ENCODE measurements at places on chromosomes 5 and 9.

GRCh38 chr9:98908897-98909634, 34.6 kb upstream of the COL15A1 start:
- DNase-seq, result no peak

DNA sequence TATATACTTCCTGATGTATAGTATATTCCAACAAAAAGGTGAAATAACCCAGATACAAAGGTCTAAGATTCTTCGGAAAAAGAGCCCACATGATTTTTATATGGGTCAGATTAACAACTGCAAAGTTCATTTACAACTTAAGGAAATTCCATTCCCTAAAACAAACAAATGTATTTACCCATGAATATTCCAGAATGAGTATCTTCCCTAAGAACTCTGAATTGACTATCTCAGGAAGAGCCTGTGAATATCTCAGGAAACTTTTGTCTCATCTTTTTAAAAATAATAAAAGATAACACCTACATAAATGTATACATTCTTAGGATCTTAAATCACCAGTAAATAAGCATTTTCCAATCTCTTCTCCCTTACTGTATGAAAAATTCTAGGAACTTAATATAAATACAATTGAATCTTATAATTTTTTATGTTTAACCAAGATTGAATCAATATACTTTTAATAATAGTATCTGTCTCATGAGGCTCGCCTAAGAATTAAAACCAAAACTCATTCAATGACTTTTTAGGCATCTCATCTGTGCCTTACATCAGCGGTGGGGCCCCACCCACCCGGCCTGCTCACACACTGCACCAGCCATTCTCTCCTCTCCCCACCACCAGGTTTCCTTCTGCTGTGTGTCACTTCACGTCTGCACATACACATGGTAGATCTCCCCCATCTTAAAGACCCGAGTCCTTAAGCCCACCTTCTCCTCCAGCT, 78.1 kb downstream of the RAPGEF1 start:
- peak; percentile 68 for DNase-seq

DNA sequence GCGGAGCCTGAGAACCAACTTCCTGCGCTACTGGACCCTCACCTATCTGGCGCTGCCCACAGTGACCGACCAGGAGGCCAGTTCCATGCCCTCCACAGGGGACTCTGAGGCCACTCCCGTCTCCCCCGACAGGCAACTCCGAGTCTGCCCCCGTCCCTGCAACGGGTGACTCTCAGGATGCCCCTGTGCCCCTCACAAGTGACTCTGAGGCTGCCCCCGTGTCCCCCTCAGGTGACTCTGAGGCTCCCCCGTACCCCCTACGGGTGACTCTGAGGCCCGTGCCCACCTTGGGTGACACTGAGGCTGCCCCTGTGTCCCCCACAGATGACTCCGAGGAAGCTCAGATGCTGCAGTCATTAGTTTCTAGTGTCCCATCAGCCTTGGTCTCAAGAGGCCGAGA, 25.1 kb downstream of the CEL start:
- DNase-seq, result no peak

- DNase-seq, result peak; percentile 12
Observed at GRCh38 chr5:86679529-86679928, 61.8 kb downstream of the COX7C start.

- no peak for DNase-seq
Observed at GRCh38 chr5:119420169-119420568, 32.1 kb upstream of the HSD17B4 start.

GRCh38 chr5:2738156-2738699, 13.2 kb downstream of the IRX2 start:
- no peak for DNase-seq

DNA sequence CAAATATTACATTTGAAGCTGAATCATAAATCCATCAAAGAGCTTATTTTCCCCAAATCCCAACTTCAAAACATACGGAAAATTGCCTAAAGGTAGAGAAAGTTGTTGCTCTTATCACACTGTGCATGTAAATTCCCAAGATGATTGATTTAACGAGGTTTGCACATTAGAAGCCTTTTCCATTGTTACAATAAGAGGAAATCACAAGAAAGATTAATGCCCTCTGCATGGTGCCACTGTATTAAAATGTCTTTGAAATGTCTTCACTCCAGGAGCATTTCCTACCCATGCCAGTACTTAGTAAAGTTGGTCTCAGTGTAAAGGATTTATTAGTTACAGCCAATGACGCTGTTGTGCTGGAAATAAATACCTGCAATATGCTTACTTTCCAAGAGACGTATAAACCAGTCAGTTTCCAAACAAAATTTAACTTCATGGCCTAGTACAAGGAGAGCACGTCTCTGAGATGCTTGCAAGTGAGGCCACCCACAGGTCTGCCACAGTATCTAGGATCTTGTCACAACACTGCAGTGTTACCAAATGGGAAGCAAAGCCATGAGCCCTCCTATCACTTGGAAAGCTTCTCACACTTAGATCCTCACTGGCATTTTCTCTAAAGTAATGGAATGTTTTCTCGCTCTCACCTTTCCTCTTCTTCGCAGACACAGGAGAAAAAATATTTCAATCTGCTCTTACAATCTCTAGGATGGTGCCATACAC, 112.4 kb downstream of the CETN3 start:
- no peak for DNase-seq

- DNase-seq, result no peak
Observed at GRCh38 chr9:124409410-124409809, 5.8 kb downstream of the PSMB7 start.

DNA sequence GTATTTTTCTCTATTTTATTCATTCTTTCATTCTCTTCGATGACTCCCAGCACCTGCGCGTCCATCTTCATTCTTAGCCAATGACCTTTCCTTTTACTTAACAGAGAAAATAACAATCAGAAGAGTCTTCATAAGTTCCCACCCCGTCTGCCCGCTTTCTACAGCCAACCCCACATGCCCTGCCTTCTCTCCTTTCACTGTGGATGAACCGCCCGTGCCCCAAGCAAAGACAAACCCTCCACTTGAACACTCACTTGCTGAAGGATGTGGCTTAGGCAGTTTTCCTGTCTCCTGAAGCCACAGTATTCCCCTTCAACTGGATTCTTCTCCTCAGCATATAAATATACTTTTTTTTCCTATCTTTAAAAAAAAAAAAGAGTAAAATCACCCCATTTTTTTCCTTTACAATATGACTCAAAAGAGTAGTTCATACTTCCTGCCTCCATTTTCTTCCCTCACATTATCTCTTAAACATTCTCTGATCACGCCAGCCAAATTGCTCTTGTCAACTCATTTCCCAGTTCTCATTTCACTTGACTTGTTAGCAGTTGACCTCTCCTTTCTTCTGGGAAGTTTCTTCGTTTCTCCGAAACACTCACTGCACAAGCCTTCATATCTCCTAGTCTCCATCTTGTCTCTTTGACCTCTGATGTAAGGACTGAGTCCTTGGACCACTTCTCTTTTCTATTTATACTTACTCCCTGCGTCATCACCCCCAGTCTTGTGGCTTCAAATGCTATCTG, 11.1 kb downstream of the NIPSNAP3B start:
- peak; percentile 27 for DNase-seq

GRCh38 chr9:125525921-125526631, 180.9 kb downstream of the MAPKAP1 start:
- DNase-seq, result no peak

GRCh38 chr9:91741522-91741921, 208.5 kb downstream of the ROR2 start:
- DNase-seq, result no peak

DNA sequence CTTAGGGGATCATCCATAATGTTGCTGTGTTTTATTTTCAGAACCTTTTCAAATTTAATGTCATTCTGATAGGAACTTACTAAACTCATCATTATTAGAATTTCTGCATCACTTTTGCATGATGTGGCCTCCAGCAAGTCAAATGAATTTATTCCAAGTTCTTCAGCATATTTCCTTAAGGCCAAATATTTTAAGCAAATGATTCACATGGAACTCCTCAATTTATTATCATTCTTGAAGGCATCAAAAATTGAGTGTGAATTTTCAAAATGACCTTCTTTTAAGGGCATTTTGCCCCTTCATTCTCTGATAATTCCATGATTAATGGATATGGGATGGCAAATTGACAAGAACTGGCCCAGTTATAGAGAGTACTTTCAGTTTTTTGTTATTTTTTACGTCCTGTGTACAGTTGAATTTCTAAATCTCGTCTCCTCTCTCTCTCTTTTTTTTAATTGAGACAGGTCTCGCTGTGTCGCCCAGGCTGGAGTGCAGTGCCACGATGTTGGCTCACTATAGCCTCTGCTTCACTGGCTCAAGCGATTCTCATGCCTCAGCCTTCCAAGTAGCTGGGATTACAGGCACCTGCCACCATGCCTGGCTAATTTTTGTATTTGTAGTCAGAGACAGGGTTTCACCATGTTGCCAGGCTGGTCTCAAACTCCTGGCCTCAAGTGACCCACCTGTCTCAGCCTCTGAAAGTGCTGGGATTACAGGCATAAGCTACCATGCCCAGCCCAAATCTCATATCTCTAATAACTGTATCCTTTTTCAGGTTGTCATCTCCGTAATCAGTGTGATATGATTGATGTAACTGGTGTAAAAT, 29.1 kb downstream of the GPR21 start:
- DNase-seq, result no peak

DNA sequence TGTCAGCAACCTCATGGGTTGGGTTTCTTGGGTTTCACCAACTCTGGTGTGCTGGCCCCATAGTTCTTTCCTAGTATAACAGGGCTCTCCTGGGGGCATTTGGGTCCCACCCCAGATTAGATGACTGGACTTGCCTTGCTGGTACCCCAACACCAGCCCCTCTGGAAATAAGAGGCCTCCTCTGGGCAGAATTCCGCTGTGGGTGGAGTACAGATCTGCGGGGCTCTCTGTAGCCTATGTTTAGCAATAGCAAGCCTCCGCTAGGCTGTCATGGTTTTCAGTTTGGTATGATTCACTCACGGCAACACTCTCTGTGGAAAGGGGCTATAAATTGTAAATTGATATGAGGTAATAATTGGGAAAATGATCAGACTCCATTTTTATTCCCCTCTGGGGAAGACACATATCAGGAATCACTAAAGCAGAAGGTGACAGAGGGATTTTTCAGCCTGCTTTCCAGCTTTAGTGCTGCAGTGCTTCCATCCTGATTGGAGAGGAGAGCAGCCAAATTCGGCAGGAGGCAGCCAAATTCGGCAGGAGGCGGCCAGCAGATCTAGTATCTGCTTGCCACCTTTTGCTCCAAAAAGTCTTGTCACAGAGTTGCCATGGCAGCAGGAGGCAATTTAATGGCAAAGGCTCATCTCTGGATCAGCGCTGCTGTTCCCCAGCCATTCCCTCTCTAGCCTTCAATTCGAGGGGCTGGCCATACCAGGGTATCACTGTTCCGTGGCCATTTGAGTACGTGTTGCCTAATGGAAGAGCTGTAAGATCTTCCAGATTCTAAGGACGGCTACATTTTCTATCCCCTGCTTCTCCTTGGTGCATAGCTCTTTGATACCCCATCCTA, 84.6 kb downstream of the SLC44A1 start:
- no peak for DNase-seq

DNA sequence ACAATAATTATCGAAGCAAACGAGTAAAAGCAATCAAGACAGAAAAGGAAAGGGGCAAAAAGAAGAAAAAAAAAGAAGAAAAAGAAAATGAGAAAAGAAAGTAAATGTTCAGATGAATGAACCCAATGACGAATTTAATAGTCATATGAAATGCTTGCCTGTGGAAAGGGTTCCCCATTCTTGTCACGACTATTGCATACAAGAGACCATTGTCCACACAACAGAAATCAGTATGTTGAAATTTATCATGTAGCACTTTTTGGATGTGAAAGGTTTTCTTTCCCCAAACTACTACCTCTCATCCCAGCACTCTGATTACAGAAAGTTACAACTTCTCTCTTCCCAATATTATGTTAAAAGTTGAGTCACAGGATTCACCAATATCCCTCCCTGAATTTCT, 162.4 kb downstream of the ZDHHC21 start:
- no peak for DNase-seq

DNA sequence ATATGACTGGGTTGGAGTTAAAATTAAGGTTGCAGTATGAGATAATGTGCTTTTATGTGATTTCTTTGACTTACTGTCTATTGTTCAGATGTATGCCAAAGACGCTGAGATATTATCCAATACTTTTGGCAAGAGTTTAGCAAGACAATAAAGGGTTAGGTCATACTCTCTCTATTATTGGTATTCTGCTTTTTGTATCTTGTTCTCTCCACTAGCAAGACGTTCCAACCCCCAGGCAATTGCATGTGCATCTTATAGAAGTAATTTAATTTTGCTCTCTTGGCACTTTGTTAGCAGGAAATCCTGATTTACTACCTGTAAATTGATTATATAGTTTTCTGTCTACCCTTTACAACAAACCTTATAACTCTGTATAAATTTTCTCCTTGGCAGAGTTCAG, 1093.6 kb downstream of the CDH9 start:
- DNase-seq, result no peak

DNA sequence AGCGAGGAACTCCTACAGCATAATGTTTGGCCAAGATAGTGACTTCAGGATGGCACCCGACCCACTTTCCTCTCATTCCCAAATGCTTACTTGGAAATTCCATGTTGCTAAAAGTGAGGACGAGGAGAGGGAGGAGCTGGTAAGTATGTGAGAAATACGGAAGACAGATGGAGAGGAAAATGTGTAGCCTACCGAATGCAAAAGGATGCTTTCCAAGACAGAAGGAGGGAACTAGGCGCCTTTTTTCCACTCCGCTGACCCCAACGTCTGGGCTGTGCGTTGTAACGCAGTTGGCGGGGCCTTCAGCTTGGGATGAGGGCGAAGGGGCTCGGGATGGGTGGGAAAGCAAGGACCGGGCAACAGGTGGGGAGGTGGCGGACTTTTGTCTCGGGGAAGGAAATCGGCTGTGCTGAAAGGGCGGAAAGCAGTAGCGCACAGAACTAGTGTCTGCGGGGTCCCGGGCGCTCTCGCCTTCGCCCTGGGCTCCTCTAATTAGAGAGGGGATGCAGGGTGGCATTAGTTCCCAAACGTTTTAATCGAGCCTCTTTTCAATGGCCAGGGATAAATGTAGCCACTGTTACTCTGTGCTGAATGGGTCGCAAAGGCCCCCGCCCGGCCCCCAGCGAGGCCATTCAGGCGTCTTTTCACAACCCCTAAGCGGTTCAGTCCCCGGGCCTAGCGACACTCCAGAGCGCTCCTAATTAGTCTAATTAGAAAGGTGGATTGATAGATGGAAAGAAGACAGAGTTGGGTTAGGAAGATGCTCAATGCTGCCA, 12.6 kb downstream of the FOXD1 start:
- no peak for DNase-seq

DNA sequence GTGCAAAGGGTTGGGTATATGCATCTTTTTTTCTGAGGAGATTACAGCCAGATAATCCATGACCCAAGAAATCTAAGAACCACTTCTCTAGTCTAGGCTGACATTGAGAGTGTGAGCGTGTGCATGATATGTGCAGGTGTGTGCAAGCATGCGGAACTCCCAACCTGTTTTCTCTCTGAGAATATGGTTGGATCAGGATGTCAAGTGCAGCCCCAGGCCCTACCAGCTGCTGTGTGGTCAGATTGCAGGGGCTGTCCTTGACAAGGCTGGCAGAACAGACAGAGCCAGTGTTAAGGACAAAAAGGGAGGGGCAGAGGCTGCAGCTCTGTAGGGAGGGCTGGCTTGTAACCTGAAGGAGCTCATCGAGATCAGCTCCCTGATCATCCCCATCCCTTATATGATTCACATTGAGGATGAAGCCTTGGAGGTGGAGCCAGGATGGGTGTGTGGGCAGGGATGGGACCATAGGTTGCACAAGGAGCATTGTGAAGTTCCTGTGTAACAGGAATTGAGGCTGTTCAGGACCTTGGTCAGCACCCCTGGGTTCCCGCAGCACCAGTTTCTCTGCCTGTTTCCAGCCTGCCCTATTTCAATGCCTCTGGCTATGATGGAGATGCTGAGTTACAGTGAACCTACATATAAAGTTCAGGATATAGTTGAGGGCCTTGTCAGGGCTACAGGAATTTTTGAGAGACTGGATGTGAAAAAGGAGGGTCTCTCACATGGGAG, 52.6 kb upstream of the ARAP3 start:
- DNase-seq, result peak; percentile 29
